ENCODE measurements at places on chromosomes 16 and 17. TPM values are rescaled to one million over a fixed set of nuclear protein-coding genes. Genes with fewer than 3 reads are reported as not detected.

RDM1 gene
- polyA plus RNA-seq = 2.8 TPM

CA7 gene
- not detected for polyA plus RNA-seq

CDRT15 gene
- polyA plus RNA-seq = not detected

TSNAXIP1 gene
- 0.13 TPM for polyA plus RNA-seq

CD300A gene
- polyA plus RNA-seq = 121 TPM

SCNN1B gene
- not detected for polyA plus RNA-seq

GRCh38 chr16:70598937-70599503 lies 47.3 kb upstream of the IL34 start:
- DNase-seq = no peak
- H3K27ac ChIP-seq = no peak overlapping the region
- no peak overlapping the region for H3K4me3 ChIP-seq
- H3K4me1 ChIP-seq = no peaks in the 10 kb centered on the region

- DNase-seq = peak; percentile 81
- H3K27ac ChIP-seq = peak within 1 kb of the TSS; percentile 65
- peaks cover 15% of the 10 kb centered on the region for H3K4me1 ChIP-seq
- H3K36me3 ChIP-seq = no peaks in the 10 kb centered on the region
- peaks cover 5% of the 10 kb centered on the region for H3K27me3 ChIP-seq
Measured at GRCh38 chr17:80035937-80036714, at the start of gene CCDC40. Gene CCDC40, plus strand, starts transcription at chr17:80036642. Its CDS starts 21 bp downstream, at chr17:80036663.

DNA sequence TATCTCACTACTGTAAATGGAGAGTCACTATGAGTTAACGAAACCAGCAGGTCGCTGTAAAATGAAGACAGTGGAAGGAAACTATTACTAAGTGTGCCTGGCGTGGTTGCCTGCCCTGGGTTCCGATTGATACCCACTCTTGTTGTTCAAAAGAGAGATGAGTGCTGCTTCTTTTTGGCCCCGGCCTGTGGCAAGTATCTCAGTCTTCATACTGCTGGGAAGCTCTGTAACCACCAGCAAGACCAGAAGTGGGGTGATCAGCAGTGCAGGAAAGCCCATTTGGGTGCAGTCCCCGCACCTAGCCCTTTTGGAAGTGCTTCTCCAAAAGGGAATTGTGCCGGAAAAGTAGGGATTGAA lies 104.5 kb downstream of the SNX29 start:
- no peak for DNase-seq
- peak overlapping the region; percentile 47 for H3K4me3 ChIP-seq
- no peak overlapping the region for H3K27ac ChIP-seq
- no peaks in the 10 kb centered on the region for H3K27me3 ChIP-seq
- H3K4me1 ChIP-seq = peaks cover 64% of the 10 kb centered on the region
- no peaks in the 10 kb centered on the region for H3K36me3 ChIP-seq

GRCh38 chr16:2087748-2088631 lies 40.2 kb downstream of the TSC2 start:
- no peaks in the 10 kb centered on the region for H3K36me3 ChIP-seq
- H3K27ac ChIP-seq = no peak overlapping the region
- H3K4me1 ChIP-seq = no peaks in the 10 kb centered on the region
- H3K4me3 ChIP-seq = no peak overlapping the region
- no peaks in the 10 kb centered on the region for H3K27me3 ChIP-seq
- no peak for DNase-seq

GRCh38 chr16:28110074-28110473 lies 46.6 kb upstream of the GSG1L start:
- H3K27ac ChIP-seq = no peak overlapping the region
- H3K4me1 ChIP-seq = no peaks in the 10 kb centered on the region
- peaks cover 81% of the 10 kb centered on the region for H3K36me3 ChIP-seq
- no peak overlapping the region for H3K4me3 ChIP-seq
- no peaks in the 10 kb centered on the region for H3K27me3 ChIP-seq

GRCh38 chr16:68893710-68894705 lies 50.7 kb downstream of the TANGO6 start:
- H3K36me3 ChIP-seq = no peaks in the 10 kb centered on the region
- H3K4me3 ChIP-seq = no peak overlapping the region
- no peaks in the 10 kb centered on the region for H3K27me3 ChIP-seq
- DNase-seq = no peak
- no peak overlapping the region for H3K27ac ChIP-seq

- H3K27ac ChIP-seq = no peak overlapping the region
- no peak overlapping the region for H3K4me3 ChIP-seq
- peaks cover 14% of the 10 kb centered on the region for H3K27me3 ChIP-seq
- DNase-seq = no peak
- no peaks in the 10 kb centered on the region for H3K36me3 ChIP-seq
Measured at GRCh38 chr17:74527081-74527480, 4.2 kb downstream of the CD300LB start.

DNA sequence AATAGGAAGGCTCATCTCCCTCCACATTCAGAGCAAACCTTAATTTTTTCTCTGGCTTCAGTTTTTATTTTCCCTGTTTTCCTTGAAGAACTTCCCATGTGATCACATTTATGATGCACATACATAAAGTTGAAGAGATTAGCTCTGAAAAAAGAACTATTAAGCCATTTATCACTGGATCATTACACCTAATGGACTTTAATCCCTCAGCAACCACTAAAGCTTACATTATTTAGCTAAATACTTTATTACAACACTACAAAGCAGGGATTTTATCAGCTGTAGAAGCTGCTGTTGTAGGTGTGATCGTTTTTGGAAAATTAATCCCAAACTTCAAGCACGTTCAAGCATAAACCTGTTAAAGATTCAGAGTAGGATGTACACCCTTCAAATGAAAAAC lies 21.1 kb downstream of the SMYD4 start:
- no peaks in the 10 kb centered on the region for H3K27me3 ChIP-seq
- no peak for DNase-seq
- H3K27ac ChIP-seq = no peak overlapping the region
- peaks cover 5% of the 10 kb centered on the region for H3K36me3 ChIP-seq
- H3K4me3 ChIP-seq = no peak overlapping the region

- no peak overlapping the region for H3K27ac ChIP-seq
- DNase-seq = peak; percentile 70
- H3K4me1 ChIP-seq = peaks cover 10% of the 10 kb centered on the region
- H3K36me3 ChIP-seq = no peaks in the 10 kb centered on the region
- peak overlapping the region; percentile 21 for H3K4me3 ChIP-seq
Measured at GRCh38 chr16:10737068-10737625, 6.5 kb upstream of the NUBP1 start.
